ENCODE measurements at places on chromosomes 4 and X.

GRCh38 chr4:182448281-182449151 is 205.3 kb downstream of the TENM3 start:
- DNase-seq = peak; percentile 91

DNA sequence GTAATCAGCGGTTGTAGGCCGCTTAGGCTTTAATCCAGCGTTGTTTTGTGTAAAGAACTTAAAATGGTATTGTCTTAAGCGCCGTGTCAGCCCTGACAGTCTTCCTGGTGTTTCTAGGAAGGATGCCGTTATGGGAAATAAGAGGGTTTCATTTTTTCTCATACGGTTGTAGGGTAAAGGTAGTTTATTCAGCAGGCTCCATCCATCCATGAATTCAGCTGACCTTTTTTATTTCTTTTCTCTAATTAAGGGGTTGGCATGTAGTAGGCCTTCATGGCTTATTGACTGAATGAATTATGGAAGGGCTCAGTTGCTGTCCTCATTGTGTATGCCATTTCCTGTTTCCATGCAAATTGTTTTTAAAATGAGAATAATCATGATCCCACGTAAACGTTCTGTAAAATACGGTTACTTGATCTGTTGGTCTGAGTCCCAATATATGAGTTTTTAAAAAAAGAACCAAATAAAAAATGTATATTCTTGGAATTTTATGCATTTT is 693 bp downstream of the OCIAD1 start:
- DNase-seq = no peak

GRCh38 chrX:65750674-65751469 is 83.4 kb downstream of the MSN start:
- DNase-seq = no peak

GRCh38 chr4:8655411-8656184 is 63.0 kb downstream of the CPZ start:
- DNase-seq = no peak

- no peak for DNase-seq
These were observed 2185.9 kb upstream of the TENM3 start for GRCh38 chr4:180057299-180057721.

DNA sequence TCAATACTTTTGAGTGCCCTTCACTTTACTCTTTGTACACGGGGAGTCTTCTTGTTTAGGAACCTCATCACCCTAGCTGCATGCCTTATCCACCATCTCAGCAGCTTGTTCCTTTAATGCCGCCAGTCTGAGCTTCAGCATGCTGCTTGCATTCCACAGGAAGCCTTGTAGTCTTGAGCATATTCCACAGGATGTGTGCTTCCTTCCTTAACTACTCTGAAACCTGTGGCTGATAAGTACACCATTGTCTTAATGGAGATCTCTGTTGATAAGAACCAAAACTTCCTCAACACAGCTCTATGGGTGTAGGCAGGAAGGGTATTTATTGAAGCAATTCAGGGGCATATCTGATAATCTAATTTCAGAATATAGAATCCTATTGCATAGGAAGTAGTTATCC is 24.4 kb upstream of the CCNI start:
- no peak for DNase-seq

DNA sequence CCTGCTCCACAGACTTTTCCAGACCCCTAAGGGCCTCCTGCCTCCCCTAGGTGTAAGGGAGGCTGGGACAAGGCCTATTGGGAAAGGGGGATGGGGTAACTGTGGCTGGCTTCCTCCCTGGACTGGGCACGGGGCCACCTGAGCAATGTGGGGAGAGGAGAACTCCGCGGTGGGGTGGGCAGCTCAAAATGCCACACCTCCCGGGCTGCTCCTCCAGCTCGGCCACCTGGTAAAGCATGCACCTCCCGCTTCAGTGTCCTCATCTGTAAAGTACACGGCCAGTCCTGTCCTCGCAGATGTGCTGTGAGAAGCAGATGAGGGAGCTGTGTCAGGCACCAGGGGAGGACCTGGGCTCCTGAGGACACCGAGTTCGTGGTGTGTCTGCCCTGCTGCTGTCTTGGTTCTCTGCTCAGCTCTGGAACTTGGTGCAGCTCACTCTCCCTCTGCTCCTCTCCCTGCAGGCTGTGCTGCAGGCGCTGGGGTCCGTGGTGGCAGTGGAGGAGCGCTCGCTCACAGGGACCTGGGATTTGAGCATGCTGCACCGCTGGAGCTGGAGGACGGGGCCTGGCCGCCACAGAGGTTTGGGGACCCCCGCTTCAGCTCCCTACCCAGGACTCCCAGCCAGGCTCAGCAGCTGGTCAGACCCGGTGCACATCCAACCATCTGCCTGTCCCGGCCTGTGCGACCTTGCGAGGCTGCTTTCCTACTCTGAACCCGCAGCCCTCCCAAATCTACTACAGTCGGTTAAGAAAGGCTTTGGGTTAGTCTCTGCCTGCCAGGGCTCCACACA is 20.8 kb upstream of the MRFAP1 start:
- peak; percentile 72 for DNase-seq

- no peak for DNase-seq
These were observed 38.9 kb upstream of the RAP1GDS1 start for GRCh38 chr4:98222306-98222705.

DNA sequence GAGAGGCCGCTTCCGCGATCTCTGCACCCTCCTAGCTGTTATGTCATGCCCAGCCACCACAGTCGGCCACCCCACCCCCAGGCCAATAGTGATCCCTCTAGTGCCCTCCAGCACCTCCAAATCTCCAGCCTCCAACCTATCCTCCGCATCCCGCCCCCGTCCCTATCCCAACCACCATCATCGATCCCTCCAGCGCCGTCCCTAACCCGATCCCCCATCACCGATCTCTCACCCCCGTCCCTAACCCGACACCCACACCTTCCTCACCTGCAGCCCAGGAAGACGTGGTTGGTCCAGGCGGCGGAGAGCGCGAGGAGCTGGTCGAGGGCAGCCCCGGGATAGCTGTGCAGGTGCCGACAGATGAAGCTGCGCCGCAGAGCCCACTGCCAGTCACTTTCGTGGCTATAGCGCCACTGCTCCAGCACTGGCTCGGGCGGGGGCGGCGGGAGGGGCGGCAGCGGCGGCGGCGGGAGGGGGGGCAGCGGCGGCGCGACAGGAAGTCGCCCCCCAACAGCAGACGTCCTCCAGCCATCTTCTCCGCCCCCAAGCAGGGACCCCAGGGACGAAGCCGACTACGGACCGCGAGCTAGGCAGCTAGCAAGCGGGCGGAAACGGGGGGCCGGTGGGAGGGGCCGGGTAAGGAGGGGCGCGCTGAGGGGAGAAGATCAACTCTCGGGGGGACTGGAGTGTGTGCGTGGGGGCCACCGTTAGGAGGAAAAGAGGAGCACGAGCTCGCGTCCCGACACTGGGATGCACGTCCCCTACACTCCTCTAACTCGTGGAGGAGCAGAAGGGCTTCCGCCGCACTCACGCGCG is 552 bp downstream of the NKRF start:
- peak; percentile 79 for DNase-seq

DNA sequence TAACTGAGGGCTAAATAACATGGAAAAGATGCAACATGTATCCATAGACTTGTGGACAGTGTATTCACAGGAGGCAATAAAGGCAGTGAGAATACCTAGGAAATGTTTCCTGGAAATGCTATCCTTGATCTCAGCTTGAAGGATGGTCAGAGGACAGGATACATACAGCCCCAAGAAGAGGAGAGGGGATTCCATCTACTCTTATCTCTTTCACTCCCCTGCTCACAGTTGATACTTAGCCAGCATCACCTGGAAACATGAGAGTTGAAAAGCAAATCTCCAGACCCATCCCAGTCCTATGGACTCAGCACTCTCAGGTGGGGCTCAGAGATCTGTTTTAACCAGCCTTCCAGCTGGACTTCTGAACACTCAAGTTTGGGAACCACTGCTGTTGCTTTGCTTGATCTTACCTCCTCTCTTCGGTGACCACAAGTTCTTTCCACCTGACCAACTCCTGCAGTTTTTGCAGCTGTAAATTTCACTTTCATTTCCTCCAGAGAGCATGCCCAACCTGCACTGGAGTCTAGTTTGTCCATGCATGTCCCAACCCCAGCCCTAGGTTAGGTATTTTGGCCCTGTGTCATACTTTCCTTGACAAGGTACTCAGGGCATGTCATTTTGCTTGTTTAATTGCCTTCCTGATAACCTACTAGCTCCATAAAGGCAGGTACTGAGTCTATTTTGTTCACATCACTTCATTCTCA is 10.4 kb downstream of the RELL1 start:
- DNase-seq = no peak

DNA sequence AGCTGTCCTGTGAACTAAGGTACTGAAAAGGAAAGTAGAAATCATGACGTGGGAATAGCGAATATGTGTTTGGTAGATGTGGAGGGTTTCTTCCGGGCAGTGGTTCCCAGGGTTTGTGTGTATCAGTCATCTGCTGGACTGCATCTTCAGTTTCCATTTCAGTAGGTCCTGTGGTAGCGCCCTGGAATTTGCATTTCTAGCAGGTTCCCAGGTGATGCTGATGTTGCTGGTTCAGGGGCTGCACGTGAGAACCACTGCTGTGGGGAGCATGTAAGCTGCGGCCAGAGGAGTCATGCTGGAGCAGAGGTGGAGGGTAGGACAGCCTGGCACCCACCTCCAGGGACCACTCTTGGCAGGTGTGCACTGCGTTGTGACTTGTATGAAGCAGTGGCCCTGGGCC is 47.1 kb downstream of the ARHGAP10 start:
- DNase-seq = no peak

GRCh38 chrX:74422576-74423288 is 1.4 kb downstream of the SLC16A2 start:
- DNase-seq = peak; percentile 88

GRCh38 chr4:22514481-22514880 is 1.4 kb downstream of the ADGRA3 start:
- DNase-seq = no peak

DNA sequence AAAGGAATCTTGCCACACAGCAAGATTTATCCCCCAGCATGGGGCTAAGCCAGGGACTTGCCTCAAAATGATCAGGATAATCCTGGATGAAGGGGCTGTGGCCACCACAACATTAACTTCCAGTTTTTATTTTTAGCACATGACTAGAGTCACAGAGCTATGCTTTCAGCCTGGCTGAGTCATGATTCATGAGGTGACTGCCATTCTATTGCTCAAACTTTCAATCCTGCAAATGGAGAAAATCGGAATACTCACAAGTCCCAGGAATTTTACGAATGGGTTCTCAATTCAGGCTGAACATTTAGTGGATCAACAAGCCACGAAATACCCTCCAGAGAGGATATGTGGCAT is 70.7 kb upstream of the HPGD start:
- DNase-seq = no peak

DNA sequence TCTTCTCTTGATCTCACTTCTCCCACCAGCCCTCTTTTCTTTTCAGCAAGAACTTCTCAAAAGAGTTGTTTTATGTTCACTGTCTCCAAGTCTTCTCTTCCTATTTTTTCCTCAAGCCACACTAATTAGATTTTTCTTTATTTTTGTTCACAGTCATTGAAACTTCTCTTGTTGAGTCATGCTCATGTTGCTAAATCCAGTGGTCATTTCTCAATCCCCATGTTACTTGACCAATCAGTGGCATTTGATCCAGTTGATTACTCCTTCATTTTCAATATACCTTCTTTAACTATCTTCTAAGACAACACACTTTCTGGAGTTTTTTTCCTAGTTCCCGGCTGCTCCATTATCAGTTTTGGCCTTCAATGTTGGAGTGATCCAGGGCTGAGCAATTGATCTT is 103.1 kb upstream of the LSM6 start:
- DNase-seq = no peak

DNA sequence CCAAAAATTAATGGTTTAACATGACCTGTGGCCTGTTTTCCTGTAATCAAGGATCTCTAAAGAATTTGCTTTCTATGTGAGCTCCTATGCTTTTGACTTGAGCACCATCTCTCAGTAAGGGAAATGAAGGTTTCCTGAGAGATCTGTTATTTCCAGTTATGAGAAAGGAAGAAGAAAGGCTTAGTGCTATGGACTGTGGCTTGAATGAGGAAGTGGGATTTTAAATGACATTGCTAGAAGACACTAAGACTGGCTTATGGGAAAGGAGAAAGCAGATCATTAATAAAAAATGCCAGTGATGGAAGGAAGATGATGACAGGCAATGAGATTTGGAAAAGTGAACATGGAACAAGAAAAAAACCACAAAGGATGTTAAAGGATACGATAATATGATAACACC is 285.4 kb downstream of the OPHN1 start:
- no peak for DNase-seq

GRCh38 chrX:53695946-53696549 is 9.5 kb upstream of the HUWE1 start:
- no peak for DNase-seq

- peak; percentile 72 for DNase-seq
These were observed at the start of gene PLXNA3 for GRCh38 chrX:154458116-154458953. TSS of gene PLXNA3 (plus strand) at chrX:154458281. CDS start at chrX:154460184, 1,903 bp downstream.

GRCh38 chr4:151711646-151712045 is 49.2 kb downstream of the GATB start:
- DNase-seq = no peak
